Tibial artery (tissue), 4 donors: ENCODE measurements at places on chromosomes 5 and 9.

DNA sequence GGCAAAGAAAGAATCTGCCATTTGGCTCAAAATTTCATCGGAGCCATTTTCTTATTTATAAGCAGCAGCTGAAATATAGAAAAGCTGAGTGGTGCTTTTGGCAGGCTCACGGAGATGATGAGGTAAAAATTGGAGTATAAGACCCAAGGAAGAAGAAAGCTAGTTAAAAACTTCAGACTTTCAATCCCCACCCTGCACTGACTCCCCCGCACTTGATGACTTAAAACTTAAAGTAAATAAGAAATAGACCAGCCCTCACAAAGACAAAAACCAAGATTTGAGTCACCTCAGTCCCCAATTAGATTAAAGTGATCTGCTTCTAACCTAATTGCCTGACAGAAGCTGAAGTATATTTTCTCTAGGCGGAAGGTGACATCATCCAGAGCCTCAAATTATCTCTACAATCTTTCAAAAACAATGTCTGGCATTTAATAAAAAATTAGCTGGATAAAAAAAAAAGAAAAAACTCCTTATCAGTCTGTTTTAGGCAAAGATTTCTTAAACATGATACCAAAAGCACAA is 124.0 kb upstream of the PJA2 start:
- no peak for DNase-seq

DNA sequence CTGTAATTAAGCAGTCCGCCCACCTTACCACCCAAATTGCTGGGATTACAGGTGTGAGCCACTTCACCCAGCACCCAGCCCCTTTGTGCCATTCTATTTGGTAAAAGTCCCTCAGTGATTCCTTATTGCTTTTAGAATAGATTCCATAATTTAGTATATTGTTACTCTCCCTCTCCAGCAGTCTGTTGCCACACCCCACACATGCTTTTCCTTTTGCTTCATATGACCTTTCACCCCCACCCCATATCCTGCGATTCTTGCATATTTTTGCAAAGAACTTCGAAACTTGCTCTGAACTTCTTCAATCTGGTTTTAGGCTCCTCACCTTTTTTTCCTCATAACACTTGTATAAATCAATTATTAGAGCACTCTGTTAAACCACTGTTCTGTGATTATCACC is 100.2 kb downstream of the MTREX start:
- no peak for DNase-seq

DNA sequence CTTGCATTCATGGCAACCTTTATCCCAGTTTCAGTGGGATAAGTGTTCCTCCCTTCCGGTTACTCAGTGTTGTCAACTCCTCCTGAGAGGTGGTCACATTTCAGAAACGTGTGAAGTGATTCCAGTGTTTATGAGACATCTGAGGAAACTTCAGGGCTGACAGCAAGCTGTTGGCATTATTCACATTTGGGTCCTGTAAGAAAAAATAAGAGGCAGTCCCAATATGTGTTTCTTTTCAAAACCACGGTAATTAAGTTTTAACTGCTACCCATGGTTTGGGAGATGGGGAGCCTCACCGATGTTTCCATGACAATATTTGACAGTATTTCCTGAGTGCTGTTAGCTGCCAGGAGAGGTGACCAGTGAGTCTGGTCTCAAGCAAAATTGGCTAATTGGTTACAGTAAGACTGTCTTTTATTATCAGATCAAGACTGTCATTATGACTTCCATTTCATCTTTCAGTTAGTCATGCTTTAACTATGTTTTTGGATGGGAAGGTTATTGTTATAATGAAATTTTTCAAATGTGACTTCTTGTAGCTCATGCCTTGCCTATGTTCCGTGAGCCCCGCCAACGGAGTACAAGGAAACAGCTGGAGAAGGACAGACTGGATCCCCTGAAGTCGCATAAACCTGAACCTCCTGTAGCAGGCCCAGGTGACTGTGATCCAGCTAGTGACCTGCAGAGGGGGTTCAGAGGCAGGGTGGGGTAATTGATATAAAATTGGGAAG is 115.3 kb downstream of the GDNF start:
- DNase-seq: no peak

DNA sequence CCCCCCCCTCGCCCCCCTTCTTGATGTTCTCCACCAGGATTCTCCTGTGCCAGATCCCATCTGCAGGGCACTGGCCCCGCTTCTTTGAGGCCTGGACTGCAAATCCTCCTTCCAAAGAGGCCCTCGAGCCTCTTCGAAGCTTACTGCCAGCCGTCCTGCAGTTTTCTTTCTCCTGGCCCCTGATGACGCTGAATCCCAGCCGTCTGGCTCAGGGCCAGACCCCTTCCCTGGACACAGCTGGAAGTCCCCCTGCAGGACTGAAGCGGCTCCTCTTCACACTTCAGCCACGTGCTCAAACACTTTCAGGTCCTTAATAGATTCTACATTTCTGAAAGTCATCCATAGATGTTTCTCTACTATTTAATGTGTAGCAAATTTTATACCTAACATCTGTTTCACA is 121.5 kb downstream of the EHMT1 start:
- DNase-seq: no peak

DNA sequence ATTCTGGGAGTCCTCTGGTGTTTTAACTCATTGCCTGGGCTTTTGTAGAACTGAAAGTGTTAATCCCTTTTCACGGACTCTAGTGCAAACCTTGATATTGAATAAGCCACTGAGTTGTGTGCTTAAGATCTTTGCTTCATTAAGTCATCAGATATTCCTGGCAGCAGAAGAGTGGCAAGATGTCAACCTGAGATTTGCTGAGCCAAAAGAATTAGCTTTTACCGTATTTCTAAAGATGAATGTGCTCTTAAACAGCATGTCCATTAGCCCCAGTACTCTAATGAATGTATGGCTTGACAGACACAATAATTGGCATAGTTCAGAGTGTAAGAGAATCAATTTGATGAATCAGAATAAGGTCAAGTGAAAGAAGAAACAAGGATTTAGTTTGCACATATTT is 87.2 kb upstream of the CDH6 start:
- no peak for DNase-seq

DNA sequence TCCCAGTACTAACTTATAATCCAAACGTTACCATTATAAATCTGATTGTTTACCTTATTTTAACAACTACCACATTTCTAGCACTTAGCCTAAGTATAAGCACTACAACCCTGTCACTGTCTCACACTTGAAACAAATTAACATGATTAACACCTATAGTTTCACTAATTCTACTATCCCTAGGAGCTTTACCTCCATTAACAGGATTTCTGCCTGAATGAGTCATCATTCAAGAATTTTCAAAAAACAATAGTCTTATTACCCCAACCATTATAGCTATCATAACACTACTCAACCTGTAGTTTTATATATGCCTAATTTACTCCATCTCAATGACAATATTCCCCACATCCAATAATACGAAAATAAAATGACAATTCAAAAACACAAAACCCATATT is 89.6 kb downstream of the INSL6 start:
- DNase-seq: no peak
